ENCODE measurements at places on chromosomes 4 and X.

- DNase-seq, result no peak
These were observed 55.3 kb downstream of the KLHL4 start for GRCh38 chrX:87572901-87573300.

- no peak for DNase-seq
These were observed 37.1 kb downstream of the HEPH start for GRCh38 chrX:66200855-66201795.

GRCh38 chrX:9581771-9582385, 117.0 kb downstream of the TBL1X start:
- no peak for DNase-seq

DNA sequence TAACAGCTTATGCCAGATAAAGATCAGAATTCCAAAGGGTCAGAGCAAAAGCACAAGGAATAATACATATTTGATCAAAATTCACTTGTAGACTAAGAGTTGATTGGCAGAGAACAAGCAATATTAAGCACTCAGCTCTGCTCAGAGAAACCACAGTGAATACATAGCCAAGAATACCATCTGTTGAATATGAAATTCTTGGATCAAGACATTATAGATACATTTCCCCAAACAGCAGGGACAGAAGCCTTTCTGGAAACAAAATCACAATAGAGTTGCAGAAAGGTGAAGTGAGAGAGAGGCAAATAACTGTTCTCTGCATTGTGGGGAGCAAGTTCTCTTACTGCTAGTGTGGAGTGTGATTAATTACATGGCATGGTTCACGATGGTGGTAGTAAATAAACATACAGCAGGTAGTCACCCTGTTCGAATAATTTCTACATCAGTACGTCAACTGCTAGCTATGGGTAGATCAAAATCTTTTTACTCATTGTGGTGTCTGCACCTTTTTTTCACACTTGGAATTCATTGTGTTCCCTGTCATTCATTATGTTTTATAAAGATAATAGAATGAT, 366.7 kb downstream of the PCDH7 start:
- DNase-seq, result no peak

GRCh38 chr4:180811556-180811955, 1431.6 kb upstream of the TENM3 start:
- no peak for DNase-seq

DNA sequence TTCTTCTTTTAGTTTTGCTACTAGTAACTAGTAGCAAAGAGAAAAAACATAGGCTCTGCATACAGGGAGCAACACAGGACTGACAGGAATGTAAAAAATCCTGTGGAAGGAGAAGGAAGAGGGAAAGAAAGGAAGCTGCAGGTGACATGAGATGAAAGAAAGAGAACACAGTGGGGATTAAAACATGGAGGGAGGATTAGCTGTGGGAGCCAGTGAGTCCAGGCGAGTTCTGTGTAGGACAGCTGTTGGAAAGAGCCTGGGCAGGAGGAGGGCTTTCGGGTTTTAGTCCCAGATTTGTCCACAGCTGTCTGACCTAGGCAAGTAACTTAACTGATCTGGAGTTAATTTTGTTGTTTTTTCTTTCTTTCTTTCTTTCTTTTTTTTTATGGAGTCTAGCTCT, 21.6 kb downstream of the CCNG2 start:
- DNase-seq, result peak; percentile 55

DNA sequence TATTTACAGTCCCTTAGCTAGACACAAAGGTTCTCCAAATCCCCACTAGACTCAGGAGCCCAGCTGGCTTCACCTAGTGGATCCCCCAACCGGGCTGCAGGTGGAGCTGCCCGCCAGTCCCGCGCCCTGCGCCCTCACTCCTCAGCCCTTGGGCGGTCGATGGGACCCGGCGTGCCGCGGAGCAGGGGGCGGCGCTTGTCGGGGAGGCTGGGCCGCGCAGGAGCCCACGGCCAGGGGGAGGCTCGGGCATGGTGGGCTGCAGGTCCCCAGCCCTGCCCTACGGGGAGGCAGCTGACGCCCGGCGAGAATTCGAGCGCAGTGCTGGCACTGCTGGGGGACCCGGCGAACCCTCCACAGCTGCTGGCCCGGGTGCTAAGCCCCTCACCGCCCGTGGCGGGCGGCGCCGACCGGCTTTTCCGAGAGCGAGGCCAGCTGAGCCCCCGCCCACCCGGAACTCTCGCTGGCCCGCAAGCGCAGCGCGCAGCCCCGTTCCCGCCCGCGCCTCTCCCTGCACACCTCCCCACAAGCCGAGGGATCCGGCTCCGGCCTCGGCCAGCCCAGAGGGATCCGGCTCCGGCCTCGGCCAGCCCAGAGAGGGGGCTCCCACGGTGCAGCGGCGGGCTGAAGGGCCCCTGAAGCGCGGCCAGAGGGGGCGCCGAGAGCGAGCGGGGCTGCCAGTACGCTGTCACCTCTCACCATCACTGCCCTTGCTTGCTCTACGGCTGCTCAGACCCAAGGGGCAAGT, 39.4 kb downstream of the WFS1 start:
- DNase-seq, result no peak

GRCh38 chr4:80173401-80173800, 23.9 kb upstream of the PRDM8 start:
- no peak for DNase-seq

- peak; percentile 52 for DNase-seq
These were observed 767 bp upstream of the SMIM20 start for GRCh38 chr4:25913056-25913850.

DNA sequence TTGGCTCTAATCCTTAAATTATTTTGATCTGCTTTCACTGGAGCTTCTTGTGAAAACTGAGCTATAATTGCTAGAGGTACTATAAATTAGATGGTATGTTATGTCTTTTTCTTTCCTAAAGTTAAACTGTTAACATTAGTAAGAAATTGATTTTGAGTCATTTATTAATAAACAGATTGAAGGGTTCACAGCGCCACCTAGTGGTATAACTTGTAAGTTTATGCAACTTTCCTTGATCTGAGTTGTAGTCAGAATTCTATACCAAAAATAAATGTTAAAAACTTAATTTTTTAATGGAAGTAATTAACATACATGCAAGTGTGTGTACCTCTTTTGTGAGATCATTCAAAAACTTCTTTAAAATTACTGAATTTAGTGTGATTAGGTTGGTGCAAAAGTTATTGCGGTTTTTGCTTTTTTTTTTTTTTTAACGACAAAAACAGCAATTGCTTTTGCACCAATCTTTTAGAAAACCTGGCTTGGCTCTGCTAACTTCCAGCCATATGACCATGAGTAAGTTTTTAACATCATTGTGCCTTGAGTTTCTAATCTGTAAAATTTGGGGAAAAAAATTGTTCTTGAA, 151.5 kb downstream of the CENPC start:
- no peak for DNase-seq

DNA sequence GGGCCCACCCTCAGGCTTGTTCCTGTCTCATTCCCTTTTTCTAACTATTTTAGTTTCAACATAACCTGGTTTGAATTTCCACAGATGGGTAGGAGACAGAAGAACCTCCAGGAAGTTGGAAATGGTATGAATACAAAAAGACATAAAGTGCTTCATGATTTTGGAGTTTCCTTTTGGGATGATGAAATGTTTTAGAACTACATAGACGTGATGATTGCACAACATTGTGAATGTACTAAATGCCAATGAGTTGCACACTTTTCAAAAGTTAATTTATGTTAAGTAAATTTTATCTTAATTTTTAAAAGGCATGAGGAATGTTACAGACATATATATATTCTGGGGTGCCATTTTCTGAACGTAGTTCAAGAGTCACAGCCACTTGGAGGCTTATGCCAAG, 41.1 kb upstream of the IBSP start:
- no peak for DNase-seq

DNA sequence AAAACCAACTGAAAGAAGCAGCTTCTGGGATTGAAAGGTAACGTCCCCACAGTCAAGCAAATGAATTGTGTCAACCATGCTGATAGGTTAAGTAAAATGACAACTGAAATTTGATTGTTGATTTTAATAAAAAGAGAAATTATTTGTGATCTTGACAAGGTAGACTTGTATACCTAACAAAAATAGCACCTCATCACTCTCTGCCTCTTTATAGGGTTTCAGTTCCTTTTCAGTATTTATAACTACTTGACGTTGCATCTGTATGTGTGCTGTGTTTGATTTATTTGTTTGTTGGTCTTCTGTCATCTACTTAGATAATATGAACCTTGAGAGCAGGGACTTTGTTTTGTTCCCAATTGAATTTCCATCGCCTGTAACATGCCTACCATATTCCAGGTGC, 7.9 kb upstream of the PPP3CA start:
- no peak for DNase-seq

DNA sequence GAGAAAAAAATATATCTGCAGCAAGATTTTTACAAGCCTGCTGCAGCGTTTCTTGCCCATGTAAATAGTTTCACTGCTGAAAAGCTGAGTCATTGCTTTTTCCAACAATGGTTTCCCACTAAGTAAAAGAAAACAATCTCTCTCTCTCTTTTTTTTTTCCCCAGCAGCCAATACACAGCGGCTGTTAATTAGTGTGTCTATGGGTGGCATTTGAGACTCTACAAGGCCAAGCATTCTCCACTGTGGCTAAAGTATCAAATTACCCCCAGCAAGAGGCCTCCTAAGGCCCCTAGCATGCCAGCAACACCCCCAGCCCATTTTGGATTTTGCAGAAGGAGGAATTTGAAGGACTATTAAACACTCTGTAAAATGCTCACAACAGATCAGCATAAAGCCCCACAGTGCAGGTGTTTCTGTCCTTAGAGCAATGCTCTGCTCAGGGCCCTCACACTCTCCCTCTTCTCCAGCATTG, 837.4 kb downstream of the TRIML1 start:
- DNase-seq, result no peak

GRCh38 chrX:124216396-124217115, 115.9 kb upstream of the TEX13D start:
- no peak for DNase-seq

DNA sequence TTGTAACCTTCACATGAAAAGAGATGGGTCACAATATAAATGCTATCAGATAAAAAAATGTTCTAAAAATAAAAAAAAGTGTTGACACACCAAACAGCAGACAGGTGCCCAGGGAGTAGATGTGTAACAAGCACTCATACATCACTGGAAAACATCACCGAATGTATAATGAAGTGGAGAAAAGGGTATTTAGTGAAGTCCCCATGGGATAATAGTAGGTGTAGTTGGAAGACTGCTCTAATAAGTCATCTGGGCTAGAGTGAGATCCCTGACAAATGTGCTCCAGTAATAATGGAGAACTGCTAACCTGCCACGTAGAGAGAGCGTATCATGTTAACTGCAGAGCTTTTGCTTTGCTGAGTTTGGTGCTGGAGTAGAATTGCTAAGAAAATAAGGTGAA, 152.0 kb downstream of the GRIA2 start:
- no peak for DNase-seq

- DNase-seq, result no peak
These were observed 4.5 kb downstream of the HHIP start for GRCh38 chr4:144650311-144651005.

DNA sequence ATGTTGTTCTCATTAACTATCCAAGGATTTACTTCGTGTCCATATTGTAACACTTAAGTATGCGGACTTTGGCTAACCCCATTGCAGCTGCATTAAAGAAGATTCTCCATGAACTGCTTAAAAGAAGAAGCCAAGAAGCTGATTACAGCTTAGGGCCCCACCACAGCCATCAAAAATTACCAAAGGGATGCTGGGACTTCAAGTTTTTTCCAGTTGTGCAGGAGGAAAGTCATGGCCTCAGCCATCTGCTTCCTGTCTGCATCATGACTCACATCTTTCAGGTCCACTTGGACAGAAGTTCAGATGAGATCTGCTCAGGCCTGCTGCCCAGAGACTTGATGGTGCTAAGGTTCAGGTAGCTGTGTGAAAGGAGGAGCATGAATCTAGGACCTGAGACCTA, 38.8 kb upstream of the CAPN6 start:
- no peak for DNase-seq

DNA sequence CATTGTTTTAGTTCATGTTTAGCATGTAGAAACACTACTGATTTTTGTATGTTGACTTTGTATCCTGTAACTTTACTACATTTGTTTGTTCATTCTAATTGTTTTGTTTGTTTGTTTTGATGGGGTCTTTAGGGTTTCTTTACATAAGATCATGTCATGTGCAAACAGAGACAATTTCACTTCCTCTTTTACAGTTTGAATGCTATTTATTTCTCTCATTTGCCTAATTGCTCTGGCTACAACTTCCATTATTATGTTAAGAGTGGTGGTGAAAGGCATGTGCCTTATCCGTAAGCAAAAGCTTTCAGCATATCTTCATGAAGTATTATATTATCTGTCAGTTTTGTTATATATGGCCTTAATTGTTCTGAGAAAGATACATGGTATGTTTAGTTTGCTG, 571.1 kb downstream of the PCDH7 start:
- no peak for DNase-seq

GRCh38 chr4:142818476-142818875, 27.6 kb downstream of the INPP4B start:
- no peak for DNase-seq

DNA sequence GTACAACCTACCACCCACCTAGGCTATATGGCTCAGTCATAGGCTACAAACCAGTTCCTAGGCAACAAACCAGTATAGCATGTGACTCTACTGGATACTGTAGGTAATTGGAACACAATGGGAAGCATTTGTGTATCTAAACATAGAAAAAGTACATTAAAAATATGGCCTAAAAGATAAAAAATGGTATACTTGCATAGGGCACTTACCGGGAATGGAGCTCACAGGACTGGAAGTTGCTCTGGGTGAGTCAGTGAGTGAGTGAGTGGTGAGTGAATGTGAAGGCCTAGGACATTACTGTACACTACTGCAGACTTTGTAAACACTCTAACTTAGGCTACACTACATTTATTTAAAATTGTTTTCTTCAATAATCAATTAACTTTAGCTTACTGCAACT, 139.2 kb upstream of the RBPJ start:
- no peak for DNase-seq

- no peak for DNase-seq
These were observed 200.3 kb upstream of the BCOR start for GRCh38 chrX:40298069-40298468.

GRCh38 chr4:93184053-93184452, 644.5 kb upstream of the ATOH1 start:
- no peak for DNase-seq

GRCh38 chr4:185235843-185236503, 26.6 kb downstream of the SNX25 start:
- DNase-seq, result no peak

GRCh38 chrX:10246846-10247245, 90.1 kb downstream of the CLCN4 start:
- no peak for DNase-seq

DNA sequence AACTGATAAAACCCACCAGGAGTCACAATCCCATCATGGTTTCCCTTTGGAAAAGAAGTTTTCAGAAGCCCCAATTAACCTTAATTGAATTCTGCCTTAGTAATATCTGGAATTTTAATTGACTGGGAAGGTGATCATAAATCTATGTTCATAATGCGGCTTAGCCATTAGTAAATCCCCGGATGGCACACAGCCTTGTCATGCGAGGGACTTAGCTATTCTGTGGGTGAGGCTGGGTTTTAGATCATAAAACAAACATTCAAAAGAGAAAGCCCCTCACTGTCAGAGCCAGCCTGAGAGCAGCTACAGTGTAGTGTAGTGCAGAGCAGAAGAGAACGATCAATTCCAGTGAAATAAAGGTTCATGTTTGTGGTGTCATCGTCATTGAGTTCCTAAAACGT, 124.0 kb upstream of the NOCT start:
- peak; percentile 61 for DNase-seq

- no peak for DNase-seq
These were observed 204.1 kb upstream of the NEIL3 start for GRCh38 chr4:177105536-177105935.

- DNase-seq, result no peak
These were observed 12.7 kb downstream of the PRSS12 start for GRCh38 chr4:118340109-118340508.

- no peak for DNase-seq
These were observed 59.1 kb downstream of the FREM3 start for GRCh38 chr4:143641361-143641760.
